Tibial nerve (tissue), 4 donors: ENCODE measurements at places on chromosomes 1 and 21. TPM values are rescaled to one million over a fixed set of nuclear protein-coding genes. Genes with fewer than 3 reads are reported as not detected.

DNA sequence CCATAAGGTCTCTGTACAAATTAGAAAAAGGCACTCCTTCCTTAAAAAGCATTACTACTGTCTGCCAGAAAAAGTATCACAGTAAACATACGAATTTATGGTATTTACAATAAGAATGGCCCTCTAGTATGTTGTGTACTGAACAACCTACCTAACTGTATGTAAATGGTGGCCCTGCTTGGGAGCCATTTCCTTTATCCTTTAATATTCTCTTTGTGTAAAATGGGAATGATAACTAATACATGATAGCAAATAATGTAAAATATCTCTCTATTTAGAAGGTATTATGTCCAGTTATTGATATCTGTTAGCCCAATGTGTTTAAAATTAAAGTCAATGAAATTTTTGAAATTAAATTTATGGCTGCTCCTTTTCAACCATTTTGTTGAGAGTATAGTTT is 5.2 kb downstream of the DR1 start:
- H3K27ac ChIP-seq, result no peak overlapping the region
- no peaks in the 10 kb centered on the region for H3K36me3 ChIP-seq
- peaks cover 42% of the 10 kb centered on the region for H3K4me1 ChIP-seq
- H3K4me3 ChIP-seq, result no peak overlapping the region
- no peaks in the 10 kb centered on the region for H3K27me3 ChIP-seq
- DNase-seq, result no peak

DNA sequence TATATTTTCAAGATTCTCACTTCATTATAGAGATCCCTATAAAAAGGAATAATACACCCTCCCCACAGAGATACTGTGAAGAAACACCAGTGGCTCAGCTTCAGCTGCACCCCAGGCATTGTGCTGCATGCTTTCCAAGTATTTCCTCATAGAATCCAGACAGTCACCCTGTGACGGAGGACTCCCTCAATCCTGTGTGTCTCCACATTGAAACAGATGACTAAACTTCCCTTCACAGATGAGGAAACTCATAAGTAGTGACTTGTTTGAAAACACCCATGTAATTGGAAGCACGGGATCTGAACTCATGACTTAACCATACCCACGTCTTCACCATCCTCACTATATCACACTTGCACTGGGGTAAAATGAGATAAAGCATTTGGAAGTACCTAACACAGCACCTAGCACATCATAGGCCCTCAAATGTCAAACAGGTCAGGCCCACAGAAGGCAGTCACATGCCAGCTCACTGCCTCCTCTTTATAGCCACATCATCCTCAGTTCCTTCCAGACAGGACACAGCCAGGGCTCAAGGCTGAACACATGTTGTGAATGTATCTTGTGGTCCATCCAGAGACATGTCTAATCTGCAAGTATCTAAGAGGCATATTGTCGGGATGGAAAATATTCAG is 55.2 kb downstream of the GPR161 start:
- peak overlapping the region; percentile 58 for H3K27ac ChIP-seq
- no peaks in the 10 kb centered on the region for H3K4me1 ChIP-seq
- H3K36me3 ChIP-seq, result no peaks in the 10 kb centered on the region
- H3K27me3 ChIP-seq, result no peaks in the 10 kb centered on the region

GRCh38 chr1:227796359-227796915 is 19.0 kb upstream of the PRSS38 start:
- no peak overlapping the region for H3K4me3 ChIP-seq
- DNase-seq, result no peak
- H3K27me3 ChIP-seq, result no peaks in the 10 kb centered on the region
- H3K4me1 ChIP-seq, result peaks cover 11% of the 10 kb centered on the region
- no peaks in the 10 kb centered on the region for H3K36me3 ChIP-seq
- no peak overlapping the region for H3K27ac ChIP-seq

DNA sequence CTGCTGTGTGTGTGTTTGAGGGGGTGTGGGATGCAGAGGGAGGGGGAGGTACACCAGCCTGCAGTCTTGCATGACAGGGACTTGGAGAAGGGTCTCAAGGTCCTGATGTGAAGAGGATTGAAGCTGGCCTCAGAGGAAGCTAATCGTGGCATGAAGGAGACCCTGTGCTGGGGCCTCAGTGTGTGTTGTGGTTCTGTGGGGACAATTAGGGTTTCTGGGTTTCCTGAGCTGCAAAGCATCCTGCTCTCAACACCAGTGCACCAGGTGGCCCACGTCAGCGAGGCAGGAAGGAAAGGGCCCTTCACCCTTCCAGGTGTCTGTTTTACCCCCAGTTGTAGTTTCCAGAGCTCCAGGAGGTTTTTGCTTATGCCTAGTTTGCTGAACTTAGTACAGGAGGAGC is 52.8 kb downstream of the TENT5C start:
- DNase-seq, result no peak
- no peaks in the 10 kb centered on the region for H3K36me3 ChIP-seq
- H3K4me1 ChIP-seq, result no peaks in the 10 kb centered on the region
- peak overlapping the region; percentile 40 for H3K27ac ChIP-seq
- no peaks in the 10 kb centered on the region for H3K27me3 ChIP-seq
- no peak overlapping the region for H3K4me3 ChIP-seq

DNA sequence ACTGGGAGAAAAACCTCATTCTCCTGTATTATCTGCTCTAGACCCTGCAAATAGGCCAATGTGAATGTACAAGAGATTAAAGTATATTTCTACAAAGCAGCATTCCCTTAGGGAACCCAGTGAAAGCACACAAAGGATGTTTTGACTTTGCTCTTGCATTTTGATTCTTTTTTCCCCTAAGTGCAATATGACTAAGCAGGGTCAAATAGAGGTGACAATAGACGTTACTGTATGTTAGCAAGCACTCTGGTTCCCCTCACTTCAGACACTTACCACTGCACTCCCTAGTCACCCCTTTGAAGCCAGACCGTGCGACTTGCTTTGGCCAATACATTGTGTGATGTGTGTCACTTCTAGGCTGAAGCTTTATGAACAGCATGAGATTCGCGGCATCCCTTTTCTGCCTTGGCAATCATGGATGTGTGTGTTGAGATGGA is 209.7 kb downstream of the RHOU start:
- H3K4me3 ChIP-seq, result no peak overlapping the region
- H3K4me1 ChIP-seq, result no peaks in the 10 kb centered on the region
- no peak for DNase-seq
- H3K27me3 ChIP-seq, result no peaks in the 10 kb centered on the region
- H3K36me3 ChIP-seq, result no peaks in the 10 kb centered on the region

GRCh38 chr1:22662986-22663408 is 10.0 kb downstream of the C1QB start:
- no peak for DNase-seq
- no peaks in the 10 kb centered on the region for H3K4me1 ChIP-seq
- H3K36me3 ChIP-seq, result no peaks in the 10 kb centered on the region
- no peak overlapping the region for H3K4me3 ChIP-seq
- peaks cover 5% of the 10 kb centered on the region for H3K27me3 ChIP-seq

- H3K4me1 ChIP-seq, result peaks cover 5% of the 10 kb centered on the region
- H3K27ac ChIP-seq, result no peak overlapping the region
- H3K27me3 ChIP-seq, result no peaks in the 10 kb centered on the region
- DNase-seq, result no peak
Measured at GRCh38 chr1:161223805-161224694, 622 bp upstream of the APOA2 start.

DNA sequence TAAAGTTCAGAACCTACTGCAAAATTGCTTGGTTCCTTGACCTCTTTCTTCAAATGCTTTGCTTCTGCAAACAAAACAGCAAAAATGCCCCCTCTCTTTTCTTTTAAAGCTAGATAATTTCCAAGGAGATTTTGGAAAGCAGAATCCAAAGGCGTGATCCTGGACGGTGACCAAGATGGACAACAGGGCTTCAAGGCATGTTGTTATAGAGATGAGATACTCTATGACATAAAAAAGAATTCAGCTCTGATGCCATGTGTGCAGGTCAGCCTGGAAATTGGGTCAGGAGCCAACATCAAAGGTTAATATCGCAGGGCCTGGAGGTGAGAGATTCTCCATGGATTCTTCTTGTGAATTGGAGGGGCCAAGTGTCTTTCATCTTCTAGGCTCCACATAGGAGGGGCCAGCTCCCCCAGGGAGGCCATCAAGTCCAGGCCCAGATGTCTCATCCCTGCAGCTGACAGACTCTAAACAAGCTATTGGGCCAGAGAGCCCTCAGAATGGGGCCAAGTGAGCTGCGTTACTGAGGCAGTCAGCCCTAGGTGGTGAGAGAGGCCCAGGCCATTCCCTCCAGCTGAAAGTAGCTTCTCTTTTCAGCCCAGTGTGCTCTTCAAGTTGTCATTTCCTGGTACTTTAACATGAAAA is 45.5 kb downstream of the NMNAT2 start:
- H3K27ac ChIP-seq, result no peak overlapping the region
- no peaks in the 10 kb centered on the region for H3K27me3 ChIP-seq
- no peak overlapping the region for H3K4me3 ChIP-seq
- no peaks in the 10 kb centered on the region for H3K4me1 ChIP-seq
- no peaks in the 10 kb centered on the region for H3K36me3 ChIP-seq
- DNase-seq, result no peak

DNA sequence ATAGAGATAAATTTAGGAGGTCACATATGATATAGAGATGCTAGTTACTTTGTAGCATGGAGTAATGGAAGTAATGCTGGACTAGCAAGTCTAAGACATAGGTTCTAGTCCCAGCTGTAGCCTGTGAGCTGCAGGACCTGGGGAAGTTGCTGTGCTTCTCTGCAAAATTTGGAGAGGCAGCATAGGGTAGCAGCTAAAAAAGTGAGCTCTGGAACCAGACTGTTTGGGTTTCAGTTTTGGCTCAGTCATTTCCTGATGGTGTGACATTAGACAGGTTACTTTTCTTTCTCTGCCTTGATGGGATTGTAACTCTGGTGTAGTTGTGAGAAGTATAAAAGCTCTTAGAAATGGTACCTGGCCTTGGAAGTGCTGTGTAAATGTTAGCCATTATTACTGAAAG is 3.3 kb downstream of the METTL13 start:
- no peak overlapping the region for H3K4me3 ChIP-seq
- H3K27ac ChIP-seq, result no peak overlapping the region
- DNase-seq, result no peak
- H3K4me1 ChIP-seq, result no peaks in the 10 kb centered on the region

DNA sequence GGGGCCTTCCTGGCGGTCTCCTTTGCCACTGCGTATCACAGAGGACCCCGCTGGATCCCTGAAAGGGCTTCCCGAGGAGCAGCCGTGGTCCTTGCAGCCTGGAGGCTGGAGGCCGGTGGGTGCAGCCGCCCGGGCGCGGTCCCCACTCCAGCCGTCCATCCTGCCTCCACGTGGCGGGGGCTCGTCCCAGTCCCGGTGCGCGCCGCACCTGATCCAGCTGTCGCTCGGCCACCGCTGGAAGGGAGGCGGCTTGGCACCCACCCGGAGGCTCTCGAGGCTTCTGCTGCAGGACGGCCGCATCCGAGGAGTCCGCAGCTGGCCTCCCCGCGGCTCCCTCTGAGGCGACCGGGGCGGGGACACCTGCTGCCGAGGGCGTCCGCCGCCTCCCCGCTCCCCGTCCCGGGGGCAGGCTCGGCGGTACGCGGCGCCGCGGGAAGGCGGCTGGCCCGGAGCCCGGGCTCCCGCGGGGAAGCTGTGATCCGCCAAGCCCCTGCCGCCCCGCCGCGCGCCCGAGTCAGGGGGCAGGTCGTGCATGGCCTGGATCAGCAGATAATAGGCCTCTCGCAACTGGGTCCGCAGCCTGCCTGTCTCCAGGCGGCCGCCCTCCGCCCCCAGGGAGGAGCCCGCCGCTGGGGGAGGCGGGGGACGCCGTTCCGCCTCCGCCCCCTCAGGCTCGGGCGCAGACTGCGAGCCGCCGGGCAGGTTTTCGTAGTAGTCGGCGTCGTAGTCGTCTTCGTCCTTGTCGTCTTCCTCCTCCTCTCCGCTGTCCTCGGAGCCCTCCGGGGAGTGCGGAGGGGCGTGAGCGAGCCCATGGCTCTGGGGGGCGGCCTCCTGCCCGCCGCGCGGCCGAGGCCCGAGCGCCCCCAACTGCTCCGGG is at the start of gene SYDE2:
Gene SYDE2, minus strand, starts transcription at position 554 of the 877 bp plus-strand sequence. Its CDS starts 20 bp downstream, at position 534.
- H3K4me3 ChIP-seq, result peak within 1 kb of the TSS; percentile 92
- peak; percentile 15 for DNase-seq
- H3K27me3 ChIP-seq, result no peaks in the 10 kb centered on the region
- H3K36me3 ChIP-seq, result no peaks in the 10 kb centered on the region
- H3K4me1 ChIP-seq, result no peaks in the 10 kb centered on the region

DNA sequence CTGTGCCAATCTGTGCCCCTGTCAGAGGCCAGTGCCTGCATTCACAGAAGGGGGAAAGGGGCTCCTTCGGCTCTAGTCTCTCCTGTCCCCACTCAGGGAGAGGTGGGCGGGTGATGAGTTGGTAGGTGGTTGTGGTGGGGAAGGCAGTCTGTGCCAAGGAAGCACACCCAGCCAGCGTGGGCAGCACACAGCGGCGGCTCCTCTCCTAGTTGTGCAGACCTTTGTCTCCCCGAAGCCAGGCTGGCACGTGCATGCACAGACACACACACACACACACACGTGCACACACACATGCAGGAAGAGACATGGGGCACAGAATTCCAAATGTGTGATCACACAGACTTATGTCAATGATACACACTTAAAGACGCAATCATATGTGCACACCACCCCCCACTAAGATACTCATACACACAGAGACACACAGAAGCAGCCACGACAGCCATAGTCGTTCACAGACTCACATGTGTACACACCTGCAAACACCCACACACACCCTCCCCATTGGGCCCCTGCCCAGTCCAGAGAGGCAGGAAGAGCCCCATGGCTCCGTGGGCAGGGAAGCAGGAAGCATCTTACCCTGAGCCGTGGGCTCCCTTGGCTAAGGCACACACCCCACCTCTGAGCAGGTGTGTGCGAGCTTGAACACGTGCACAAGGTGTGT is 16.4 kb downstream of the RIMS3 start:
- no peak overlapping the region for H3K4me3 ChIP-seq
- no peaks in the 10 kb centered on the region for H3K4me1 ChIP-seq
- no peaks in the 10 kb centered on the region for H3K27me3 ChIP-seq
- H3K36me3 ChIP-seq, result no peaks in the 10 kb centered on the region

DNA sequence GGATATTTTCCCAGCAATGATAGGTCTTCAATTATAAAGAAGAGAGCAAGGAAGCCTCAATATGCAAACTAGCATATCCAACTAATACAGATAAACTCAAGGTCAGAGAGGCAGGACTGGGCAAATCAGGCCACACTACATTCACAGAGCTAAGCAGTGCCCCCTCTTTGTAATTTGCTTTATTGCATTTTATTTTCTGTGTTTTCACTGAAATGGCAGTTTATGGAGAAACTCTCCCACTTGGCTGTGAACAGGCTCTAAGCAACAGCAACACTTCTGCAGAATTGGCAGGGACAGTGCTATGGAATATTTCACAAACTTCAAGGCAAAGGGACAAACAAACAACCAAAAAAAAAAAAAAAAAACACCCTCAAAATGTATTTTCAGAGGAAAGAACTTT is 93.4 kb upstream of the SOD1 start:
- no peak for DNase-seq
- H3K36me3 ChIP-seq, result no peaks in the 10 kb centered on the region
- H3K4me1 ChIP-seq, result no peaks in the 10 kb centered on the region
- H3K27ac ChIP-seq, result no peak overlapping the region
- H3K27me3 ChIP-seq, result no peaks in the 10 kb centered on the region
- H3K4me3 ChIP-seq, result no peak overlapping the region

FCRL4 gene
- not detected for total RNA-seq

AGMAT gene
- total RNA-seq, result not detected

KPRP gene
- not detected for total RNA-seq

BNIPL gene
- total RNA-seq, result 0.22 TPM

OR2T10 gene
- not detected for total RNA-seq

DDOST gene
- total RNA-seq, result 95.7 TPM

PDC gene
- not detected for total RNA-seq
